RWPE2 (cell line): ENCODE measurements at places on chromosomes 12 and 14.

DNA sequence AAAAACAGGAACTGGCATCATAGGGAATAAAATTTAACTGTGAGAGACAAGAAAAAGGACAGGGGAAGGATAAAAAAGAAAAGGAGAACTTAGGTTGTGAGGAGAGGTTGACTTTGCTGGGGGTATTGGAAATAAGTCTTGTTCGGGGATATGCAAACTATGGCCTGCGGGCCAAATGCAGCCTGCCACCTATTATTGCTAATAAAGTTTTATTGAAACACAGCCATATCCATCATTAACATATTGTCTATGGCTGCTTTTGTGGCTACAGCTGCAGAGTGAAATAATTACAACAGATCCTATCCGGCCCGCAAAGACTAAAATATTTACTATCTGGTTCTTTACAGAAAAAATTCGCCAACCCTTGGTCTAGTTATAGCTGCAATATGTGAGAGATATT, 18.6 kb downstream of the BBS10 start:
- DNase-seq: no peak

GRCh38 chr14:24390701-24391468, 7.9 kb upstream of the NYNRIN start:
- DNase-seq: no peak

DNA sequence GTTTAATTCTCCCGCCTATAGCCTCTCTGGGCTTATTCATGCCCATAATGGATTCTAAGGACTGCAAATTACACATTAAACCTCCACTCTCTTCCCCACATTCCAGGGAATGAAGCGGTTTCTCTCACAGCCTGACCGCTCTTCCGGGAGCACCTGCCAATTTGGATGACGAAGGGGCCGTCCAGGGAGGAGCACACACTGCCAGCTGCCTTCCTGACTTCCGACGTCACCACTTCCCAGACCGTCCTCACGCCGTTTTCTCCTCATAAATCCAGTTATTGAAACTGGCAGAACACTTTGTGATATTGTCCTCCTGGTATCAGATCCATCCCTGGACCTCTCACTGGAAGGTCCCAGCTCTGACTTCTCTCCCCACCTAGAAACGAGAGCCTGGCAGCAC, 87.6 kb downstream of the GCH1 start:
- no peak for DNase-seq

GRCh38 chr12:101441461-101442224, 33.5 kb upstream of the SPIC start:
- no peak for DNase-seq

DNA sequence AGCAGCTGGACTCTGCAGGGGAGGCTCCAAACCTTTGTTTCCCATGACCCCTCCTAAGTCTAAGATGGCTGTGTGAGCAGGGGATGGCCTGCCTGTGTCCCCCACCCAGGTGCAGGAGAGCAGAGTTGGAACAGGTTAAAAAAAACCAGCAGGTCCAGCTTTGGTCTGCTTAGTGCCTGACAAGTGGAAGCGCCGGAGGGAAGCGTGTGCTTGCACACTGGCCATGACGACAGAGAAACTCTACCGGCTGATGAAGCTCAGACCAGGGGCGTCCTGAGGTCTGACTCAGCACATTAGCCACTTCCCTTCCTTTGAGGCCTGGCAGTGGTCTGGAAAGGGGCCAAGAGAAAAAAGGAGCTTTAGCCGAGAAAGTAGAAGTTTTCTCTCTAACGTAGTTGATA, 280.1 kb downstream of the VRK1 start:
- DNase-seq: peak; percentile 92

GRCh38 chr14:92973798-92974372, 50.9 kb downstream of the CHGA start:
- no peak for DNase-seq

GRCh38 chr12:76123259-76124212, 39.1 kb upstream of the NAP1L1 start:
- no peak for DNase-seq

DNA sequence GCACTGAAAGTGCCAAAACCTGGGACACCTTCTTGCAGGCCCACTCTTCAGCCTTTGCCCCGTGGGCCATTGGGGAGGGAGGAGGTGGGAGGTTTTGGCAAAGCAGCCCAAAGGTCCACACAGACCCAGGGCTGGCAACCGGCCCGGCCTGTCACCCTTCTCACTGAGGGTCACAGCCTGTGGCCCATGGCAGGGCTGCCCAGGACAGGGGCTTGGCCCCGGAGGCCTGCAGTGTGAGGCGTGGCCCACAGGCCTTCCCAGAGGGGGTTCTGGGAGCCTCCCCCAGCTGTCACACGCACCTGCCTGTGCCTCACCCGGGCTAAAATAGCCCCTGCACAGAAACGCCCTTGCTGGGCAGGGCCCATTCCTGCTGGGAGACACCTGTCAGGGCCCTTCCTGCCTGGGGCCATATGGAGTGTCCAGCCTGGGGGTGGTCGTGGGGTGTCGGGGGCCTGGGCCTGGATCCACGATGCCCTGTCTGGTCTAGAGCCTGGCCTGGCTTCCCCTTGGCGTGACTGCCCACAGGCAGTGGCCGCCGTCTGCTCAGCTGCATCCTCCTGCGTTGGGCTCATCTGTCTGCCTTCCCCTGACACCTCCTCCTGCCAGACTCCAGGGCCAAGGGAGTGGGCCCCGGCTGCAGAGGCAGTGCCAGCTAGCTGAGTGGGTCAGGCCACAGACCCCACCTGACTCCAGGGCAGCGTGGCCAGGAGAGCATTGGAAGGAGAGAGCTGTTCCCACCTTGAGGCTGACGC, 19.2 kb downstream of the PACS2 start:
- DNase-seq: peak; percentile 72

GRCh38 chr12:123960856-123961255, 11.8 kb downstream of the CCDC92 start:
- DNase-seq: no peak

GRCh38 chr12:102504280-102504679, 23.9 kb upstream of the IGF1 start:
- no peak for DNase-seq

DNA sequence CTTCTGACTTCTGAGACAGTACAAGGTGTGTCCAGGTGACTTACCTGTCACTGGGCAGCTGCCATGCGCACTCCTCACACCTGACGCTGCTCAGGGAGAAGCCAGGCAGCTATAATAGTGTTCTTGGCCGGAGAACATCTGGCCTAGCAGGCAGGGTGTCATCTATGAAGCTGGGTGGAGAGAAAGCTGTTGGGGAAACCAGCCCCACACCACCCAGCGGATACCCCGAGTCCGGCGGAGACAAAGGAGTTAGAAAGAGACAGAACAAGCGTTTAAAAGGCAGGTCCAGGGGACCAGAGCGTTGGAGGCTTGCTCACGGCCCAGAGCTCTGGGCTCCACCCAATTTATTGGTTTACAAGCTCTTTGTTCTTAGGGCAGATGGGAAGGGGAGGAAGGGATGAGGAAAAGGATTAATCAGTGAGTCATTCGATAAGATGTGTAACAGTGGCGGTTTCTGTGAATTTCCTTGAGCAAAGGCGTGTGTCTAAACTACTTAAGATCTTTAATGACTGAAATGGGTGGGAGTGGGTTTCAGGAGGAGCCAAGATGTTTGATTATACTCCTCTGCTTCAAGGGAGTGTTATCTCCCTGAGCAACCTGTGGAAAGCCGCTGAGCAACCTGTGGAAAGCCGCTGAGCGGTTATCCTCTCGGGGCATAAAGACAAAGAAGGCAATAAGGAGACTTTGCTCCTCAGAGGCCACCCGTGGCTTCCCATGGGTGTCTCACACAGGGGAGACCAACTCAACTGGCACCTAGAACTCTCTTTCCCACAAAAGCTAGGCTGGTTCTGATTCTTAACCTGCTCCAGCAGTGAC, at the start of gene GALNT8:
TSS of gene GALNT8 (plus strand) at position 580 of the 816 bp plus-strand sequence. CDS start 278 bp downstream, outside the sequence.
- DNase-seq: no peak

- DNase-seq: peak; percentile 75
Measured at GRCh38 chr12:1830981-1831963, 10.9 kb downstream of the LRTM2 start.

DNA sequence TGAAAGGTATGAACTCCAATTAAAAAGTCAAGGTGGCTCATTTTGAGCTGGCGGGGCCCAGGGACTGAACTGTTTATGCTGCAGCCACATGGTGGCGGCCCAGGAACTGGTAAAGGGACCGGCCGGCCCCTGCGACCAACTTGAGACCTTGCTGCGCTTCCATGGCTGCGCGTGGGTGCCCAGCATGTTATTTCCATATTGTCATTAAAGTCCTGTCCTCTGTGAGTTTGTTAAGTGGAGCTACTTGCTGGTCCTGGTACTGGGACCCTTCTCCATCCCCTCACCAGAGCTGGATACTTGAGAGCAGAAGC, 62.3 kb downstream of the BEGAIN start:
- peak; percentile 54 for DNase-seq

DNA sequence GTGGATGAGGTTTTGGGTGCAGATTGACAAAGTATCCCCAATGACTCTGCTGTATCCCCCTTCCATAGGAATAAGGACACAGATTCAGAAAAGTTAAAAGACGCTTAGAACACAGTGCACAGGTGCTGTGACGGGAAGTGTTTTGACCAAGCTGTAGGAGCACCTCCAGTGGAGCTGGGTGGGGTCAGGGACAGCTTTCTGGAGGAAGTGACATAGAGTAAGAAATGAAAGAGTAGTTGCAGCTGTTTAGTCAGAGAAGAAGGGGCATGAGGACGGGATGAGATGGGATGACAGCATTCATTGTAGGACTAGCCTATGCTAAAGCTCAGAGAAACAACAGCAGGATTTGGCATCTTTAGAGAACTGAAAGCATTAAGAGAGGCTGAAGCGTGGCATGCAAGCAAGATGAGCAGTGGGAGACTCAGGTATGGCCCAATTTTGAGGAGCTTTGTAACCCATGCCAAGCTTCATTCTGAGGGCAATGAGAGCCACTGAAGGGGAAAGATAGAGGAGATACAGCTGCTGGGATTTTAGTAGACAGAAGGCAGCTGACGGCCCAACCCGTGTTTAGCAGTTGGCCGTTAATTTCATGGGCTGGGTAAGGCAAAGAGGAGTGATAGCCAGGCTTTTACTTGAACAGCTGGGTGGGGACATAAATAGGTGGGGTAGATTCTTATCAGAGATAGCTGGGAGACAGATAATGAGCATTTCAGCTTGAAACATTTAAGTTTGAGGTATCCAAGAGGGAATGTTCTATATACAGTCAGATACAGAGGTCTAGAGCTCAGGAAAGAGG, 131.8 kb upstream of the KRAS start:
- DNase-seq: no peak

- no peak for DNase-seq
Measured at GRCh38 chr14:25079311-25079710, 29.4 kb upstream of the STXBP6 start.

DNA sequence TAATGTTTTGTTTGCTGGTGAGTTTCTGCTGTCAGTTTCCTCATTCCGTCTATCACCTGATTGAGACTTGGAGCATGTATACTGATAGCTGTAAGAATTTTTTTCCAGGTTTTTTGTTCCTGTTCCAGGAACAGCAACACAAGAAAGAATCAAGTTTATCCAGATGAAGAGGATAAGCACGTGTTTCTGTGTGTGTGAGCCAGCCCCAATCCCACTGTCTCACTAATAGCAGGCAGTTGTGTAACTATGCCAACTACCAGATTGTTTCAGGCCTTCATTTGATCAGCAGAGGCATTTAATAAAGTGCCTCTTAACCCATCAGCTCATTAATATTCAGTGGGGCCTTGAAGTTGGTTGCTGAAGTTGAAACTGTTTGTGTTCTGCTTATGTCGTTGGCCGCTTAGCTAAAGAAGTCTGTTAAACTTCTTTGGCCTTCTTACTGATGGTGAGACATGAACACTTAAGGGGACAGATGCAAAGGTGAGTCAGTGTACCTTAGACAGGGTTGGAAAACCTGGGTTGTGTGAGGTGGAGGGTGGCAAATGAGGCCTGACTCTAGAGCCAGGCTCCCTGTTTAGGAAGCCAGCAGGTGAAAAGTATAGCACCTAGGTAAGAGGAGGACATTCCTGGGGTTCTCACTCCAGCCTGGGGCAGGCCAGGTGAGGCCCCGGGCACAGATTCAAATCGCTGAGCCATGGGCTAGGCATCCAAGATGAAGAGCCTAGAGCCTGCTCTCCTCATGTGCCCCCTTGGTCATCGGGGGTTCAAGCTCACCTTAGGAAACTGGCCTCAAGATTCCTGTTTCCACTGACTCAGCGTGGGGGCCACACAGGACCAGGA, 3.7 kb downstream of the ANKRD13A start:
- peak; percentile 67 for DNase-seq

DNA sequence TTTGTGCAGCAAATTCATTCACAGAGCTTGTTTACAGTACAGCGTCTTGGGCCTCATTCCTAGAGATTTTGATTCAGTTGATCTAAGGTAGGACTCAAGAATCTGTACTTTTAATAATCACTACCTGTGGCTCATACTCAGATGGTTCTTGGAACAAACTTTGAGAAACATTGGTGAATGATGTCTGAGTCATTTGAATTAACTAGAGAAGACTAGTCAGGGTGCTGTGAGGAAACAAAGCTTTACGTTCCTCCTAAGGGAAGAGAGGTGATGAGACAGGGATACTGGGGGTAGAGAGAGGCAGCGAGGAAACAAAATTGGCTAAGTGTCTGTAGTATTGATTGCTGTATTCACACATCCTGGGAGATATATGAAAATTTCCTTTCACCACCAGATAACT, 109.4 kb downstream of the SLC15A5 start:
- no peak for DNase-seq

DNA sequence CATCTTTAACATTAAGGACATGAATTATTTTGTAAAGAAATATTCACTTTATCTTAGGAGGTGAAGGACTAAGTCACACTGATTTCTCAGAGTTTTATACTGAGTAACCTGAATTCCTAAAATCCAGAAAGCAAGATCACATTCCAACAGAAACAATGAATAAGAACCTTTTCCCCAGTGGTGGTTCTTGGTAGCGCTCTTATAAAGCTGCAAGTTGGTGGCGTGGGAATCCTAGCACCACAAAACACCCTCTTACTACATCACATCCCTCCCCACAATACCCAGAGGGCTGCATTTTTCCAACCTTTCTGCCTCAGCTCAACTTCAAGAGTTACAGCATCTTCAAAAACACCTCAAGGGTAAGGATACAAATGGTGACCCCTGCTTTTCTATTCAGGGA, 44.0 kb upstream of the SMUG1 start:
- no peak for DNase-seq

- no peak for DNase-seq
Measured at GRCh38 chr12:39816671-39817185, 197.1 kb upstream of the ABCD2 start.

DNA sequence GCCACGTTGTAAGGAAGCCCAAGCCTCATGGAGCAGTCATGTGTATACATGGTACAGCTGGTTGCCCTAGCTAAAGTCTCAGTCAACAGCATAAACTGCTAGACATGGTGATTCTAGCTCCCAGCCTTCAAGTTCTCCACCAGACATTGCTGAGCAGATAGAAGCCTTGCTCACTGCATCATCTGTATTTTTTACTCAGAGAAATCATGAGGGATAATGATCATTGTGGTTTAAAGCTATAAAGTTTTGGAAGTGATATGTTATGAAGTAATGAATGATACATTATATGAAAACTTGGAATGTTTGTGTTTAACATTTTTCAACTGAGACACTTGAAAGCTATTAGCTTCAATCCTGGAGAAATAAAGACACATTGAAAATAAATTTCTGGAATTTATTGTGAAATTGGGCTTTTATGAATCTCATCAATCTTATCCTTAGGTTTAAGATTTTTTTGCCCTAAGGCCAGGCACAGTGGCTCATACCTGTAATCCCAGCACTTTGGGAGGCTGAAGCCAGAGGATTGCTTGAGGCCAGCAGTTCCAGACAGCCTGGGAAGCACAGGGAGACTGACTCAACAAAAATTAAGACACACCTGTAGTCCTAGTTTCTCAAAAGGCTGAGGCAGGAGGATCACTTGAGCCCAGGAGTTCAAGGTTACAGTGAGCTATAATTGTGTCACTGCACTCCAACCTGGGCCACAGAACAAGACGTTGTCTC, 5.6 kb upstream of the NFATC4 start:
- no peak for DNase-seq

- DNase-seq: no peak
Measured at GRCh38 chr12:13749389-13749788, 232.0 kb downstream of the GRIN2B start.
